ENCODE measurements at places on chromosomes 11 and 22. TPM values are rescaled to one million over a fixed set of nuclear protein-coding genes. Genes with fewer than 3 reads are reported as not detected.

The HSPB2 gene
- total RNA-seq: not detected

The SCN3B gene
- total RNA-seq: not detected

The MUC6 gene
- total RNA-seq: not detected

The KLHDC7B gene
- 12.6 TPM for total RNA-seq

The AMOTL1 gene
- total RNA-seq: 2.9 TPM

The C1QTNF5 gene
- not detected for total RNA-seq

The PLA2G6 gene
- 48.7 TPM for total RNA-seq

The SYTL2 gene
- 96.5 TPM for total RNA-seq

The OR10A2 gene
- not detected for total RNA-seq

The ENTHD1 gene
- total RNA-seq: 0.41 TPM

The OR51E2 gene
- not detected for total RNA-seq

The USH1C gene
- not detected for total RNA-seq

The ACR gene
- not detected for total RNA-seq

The OVOL1 gene
- total RNA-seq: not detected

The IGLL5 gene
- total RNA-seq: not detected

The OR4D10 gene
- total RNA-seq: not detected

The KRTAP5-10 gene
- total RNA-seq: not detected

The OR8J1 gene
- not detected for total RNA-seq

The NDUFV1 gene
- total RNA-seq: 244 TPM

The TRIM49 gene
- total RNA-seq: not detected

The FOXRED2 gene
- 11.7 TPM for total RNA-seq

All from T-helper 1 cell treated with Interleukin-12 subunit alpha and Interleukin-12 subunit beta and Interleukin-4 antibody, amounts not matched to agents 30 ng/mL and 1 ng/mL, for 36 hours (primary cell).